ENCODE measurements at places on chromosomes 3 and 15.

DNA sequence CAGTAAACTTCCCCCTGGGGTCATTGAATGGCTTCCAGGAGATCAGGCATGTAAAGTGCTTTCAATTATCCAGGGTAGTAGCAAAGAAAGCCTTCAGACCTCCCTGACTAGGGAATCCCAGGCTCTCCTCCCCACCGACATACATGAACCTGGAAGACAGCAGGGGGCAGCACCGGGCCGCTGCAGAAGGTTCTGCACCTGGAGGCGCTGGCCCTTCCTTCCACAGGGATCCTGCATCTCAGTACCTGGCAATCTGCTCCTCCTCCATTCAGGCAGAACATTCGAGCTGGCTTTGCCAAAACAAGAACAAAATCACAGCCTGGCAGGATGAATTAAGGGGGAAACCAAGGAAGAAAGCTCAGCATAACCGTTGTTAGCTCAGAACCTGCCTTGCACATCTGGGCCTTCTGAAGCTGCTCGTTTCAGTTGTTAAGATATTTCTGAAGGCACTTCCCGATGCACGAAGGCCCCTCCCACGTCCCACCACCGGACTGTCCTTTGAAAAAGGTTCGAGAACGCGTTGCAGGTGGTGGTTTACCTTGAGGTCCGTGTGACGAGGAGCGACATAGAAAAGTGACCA lies 237.7 kb downstream of the SLCO3A1 start:
- DNase-seq = no peak

DNA sequence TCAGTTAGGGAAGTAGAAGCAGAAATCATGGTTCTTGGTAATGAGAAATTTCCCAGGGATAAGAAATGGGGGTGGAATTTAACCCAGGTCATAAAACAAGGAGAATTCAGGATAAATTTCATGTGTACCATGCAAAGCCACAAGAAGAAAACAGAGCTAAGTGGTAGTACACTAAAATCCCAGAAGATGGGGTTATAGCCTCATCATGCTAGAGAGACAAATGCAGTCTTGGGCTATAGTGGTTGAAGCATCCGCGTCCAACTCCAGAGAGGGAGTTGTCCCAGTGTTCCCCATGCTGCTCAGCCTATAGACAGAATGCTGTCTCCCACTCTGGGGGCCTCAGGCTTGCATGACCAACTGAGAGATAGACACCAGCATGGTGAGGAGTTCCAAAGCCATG lies 36.2 kb upstream of the CLRN1 start:
- no peak for DNase-seq

GRCh38 chr3:123457841-123458240 lies 9.0 kb upstream of the ADCY5 start:
- no peak for DNase-seq

GRCh38 chr3:57009367-57009766 lies 51.1 kb upstream of the SPATA12 start:
- DNase-seq = no peak

DNA sequence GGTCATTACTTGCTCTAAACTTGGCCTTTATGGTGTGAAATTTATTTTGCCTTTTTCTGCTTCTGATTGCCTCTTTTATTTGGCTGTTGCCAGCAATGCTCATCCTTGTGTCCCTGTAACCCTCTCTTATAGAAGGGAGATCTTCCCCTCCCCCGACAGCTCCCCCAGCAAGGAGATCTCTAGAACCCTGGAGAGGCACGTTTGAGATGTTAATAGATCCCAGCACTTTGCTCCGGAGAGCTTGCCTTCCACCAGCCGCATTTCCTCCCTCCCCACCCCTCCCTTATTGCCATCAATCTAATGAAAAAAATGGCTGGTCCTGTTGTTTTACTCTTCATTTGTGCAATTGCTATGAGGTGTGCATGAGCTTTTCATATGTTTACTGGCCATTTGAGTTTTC lies 18.2 kb downstream of the TRIM71 start:
- no peak for DNase-seq

DNA sequence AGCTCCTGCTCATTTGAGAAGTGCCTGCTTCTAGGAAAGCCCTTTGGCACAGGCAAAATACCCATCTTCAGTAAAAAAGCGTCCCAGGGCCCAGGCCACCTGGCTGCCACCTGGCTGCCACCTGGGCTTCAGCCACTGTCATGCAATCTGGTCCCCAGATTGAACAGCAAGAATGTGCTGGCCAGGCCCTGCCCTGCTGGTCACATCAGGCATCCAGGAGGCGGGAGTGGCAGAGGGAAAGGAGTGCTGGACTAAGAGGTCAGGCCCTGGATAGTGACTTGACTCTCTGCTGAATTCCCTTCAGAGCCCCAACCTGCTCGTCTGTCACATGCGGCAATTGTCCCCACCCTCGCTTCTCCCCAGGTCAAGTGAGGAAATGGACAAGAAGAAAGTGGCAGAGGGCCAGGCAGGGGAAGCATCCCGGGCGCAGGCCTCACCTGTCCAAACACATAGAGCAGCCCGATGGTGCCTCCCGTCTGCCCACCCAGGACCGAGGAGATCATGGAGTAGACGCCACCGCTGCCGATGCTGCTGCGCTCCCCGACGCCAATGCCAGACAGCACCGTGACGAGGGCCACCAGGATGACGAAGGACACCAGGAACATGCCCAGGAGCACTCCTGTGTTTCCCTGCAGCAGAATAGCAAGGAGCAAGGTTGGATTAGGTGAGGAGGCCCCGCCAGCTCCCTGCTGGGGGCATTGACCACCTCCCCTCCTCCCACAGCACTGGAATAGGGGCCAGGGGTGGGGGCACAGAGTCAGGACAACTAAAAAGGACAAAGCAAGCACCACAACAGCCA lies 25.5 kb downstream of the SLC12A8 start:
- no peak for DNase-seq
